ENCODE measurements at places on chromosomes 2 and 18.

GRCh38 chr2:10320933-10321332, 18.2 kb downstream of the HPCAL1 start:
- no peak for DNase-seq

GRCh38 chr2:31831585-31831984, 179.2 kb downstream of the MEMO1 start:
- DNase-seq, result no peak

GRCh38 chr2:129879614-129880180, 99.8 kb upstream of the RAB6C start:
- DNase-seq, result no peak

DNA sequence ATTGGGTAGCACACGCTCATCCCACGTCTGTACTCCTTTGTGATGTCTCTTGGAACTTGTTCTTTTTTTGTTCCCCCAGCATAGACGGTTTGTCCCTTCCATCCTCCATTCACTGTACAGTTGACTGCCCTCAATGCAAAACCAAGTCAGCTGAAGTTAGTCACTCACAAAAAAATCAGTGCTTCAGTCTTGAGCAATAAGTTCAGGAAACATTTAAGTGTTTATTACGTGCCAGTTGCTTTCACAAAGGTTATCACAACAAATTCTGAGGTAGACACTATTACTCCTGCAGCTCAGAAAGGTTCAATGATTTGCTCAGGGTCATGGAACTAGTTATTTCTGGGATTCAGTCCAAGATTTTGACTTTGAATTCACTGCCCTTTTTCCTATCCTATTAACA, 102.2 kb downstream of the PDE1A start:
- no peak for DNase-seq

DNA sequence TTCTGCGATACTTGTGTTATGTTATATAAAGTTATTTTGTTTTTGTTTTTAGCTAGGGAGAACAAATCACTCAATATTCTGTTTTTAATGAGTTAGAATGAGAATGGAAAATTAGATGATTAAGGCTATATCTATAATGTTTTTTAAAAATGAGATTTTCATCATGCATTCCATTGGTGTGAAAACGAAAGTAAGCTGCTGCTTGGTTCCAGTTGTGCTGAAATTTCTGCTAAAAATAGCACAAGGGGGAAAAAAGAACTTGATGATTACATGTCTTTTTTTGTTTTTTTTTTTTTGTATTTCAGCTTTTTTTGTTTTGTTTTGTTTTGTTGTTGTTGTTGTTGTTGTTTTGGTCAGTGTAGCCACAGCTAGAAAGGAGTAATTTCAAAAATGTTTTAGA, 242.6 kb upstream of the KCNJ3 start:
- no peak for DNase-seq

GRCh38 chr2:97713296-97714083, at the start of gene ZAP70:
ZAP70 (plus strand) TSS chr2:97713576; CDS start chr2:97724037, 10,461 bp downstream.
- no peak for DNase-seq

GRCh38 chr18:61394983-61395382, 61.8 kb downstream of the CDH20 start:
- DNase-seq, result no peak

- DNase-seq, result no peak
These were observed 175.0 kb downstream of the PRKCE start for GRCh38 chr2:45826460-45826859.

DNA sequence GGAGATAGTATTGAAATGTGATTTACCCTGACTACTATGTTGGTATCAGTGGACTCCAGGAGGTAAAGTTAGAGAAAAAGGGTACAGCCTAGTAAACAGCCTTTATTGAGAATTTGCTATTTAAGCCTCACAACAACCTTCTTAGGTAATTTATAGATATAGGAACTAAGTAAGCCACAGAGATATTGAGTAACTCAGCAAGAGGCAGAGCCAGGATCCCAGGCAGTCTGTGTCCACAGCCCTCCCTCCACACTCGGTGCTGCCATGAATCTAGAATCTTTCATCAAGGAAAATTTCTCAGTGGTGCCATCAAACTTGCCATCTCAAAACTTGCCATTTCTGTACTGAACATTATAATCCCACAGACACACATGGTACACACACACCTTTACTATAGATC, 170.9 kb downstream of the CAPN13 start:
- no peak for DNase-seq

DNA sequence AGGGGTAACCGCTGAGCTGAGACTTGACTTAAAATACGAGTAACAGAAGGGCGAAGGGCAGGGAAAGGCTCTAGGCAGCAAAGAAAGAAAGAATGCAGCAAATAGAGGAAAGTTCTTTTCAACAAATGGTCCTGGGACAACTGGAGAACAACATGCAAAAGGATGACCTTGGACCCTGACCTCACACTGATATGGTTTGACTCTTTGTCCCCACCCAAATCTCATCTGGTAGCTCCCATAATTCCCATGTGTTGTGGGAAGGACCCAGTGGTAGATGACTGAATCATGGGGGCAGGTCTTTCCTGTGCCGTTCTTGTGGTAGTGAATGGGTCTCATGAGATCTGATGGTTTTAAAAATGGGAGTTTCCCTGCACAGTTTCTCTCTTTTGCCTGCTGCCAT, 33.9 kb downstream of the ST3GAL5 start:
- no peak for DNase-seq

DNA sequence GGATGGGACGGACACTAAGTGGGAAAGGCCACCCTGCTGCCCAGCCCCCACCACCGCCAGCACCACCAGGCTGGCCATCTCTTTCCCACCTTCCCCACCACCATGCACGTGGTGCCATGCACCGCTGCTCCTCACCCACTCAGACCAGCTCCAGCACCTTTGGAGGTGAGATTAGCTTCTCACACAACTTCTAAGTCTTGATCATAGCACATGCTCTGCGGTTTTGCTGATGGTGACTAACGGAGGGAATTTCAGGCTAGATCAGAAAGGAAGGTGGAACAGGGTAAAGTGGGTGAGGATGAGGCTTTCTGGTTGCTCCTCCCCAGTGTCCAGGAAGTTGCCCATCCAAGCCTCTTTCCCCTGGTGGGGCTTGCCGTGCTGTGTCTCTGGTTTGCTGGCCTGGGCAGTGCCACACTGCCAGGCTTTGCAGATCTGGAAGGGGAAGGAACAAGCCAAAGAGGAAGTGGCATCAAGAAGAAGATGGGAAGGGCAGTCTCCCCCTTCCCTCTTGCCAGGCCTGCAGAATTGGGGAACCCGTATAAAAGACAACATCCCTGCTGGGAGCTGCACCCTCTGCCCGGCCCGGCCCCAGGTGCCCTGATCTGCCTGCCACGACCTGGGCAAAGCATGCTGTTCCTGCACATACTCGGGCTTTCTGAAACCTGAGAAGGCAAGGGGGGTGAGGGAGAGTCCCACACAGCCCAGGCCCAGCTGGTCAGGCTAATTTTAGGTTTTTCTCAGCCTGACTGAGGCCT, 44.3 kb upstream of the CAB39 start:
- DNase-seq, result no peak

Data from cortex of kidney (tissue), 1 donor.